ENCODE measurements at places on chromosomes 7 and 10. TPM values are rescaled to one million over a fixed set of nuclear protein-coding genes. Genes with fewer than 3 reads are reported as not detected.

The CYP2C19 gene
- not detected for total RNA-seq

The IQCE gene
- total RNA-seq, result 10.1 TPM

The NODAL gene
- total RNA-seq, result not detected

DNA sequence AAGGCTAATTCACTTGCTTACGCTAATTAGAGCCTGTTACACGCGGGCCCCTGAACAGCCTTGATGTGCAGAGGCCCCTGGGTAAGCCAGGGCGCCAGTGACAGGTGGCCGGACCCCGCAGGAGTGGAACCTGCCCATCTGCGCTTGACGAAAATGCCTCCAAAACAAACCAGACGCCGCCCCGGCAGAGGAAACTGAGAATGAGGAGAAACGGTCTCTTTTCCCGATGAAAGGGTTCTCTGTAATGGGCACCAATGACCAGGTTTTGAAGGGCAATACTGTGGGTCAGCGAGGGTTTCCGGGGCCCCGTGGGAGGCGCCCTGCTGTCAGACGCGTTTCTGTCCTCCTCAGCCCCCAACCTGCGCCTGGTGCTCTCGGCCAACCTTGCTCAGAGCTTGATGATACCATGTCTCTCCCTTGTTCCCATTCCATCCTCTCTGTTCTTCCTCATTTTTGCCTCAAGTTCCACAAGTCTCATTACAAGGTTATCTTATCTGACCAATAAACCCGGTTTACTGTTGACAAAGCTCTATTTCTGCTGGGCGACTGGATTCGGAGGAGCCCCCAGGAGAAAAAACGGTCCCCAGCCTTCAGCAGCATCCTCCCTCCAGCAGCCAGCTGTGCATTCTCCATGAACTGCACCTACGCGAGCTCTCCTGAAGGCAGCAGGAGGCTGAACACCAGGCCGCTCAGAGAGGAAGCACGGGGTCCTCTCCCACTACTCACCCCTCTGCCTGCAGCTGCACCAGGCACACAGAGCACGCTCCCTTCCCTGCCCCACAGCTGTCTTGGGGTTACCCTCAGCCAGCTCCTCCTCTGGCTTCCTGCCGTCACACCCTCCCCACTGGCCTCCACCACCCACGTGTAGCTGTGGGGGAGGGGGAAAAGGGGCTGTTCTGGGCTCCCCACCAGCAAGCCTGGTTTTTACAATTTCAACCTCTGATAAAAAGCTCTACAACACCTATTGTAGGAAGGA is 202.0 kb downstream of the MAD1L1 start:
- no peaks in the 10 kb centered on the region for H3K27me3 ChIP-seq
- H3K36me3 ChIP-seq, result peaks cover 7% of the 10 kb centered on the region
- no peak for DNase-seq
- H3K4me3 ChIP-seq, result no peak overlapping the region
- peaks cover 4% of the 10 kb centered on the region for H3K4me1 ChIP-seq
- H3K27ac ChIP-seq, result no peak overlapping the region

GRCh38 chr10:92407305-92408016 is 116.5 kb downstream of the MARCHF5 start:
- no peak overlapping the region for H3K4me3 ChIP-seq
- no peak overlapping the region for H3K27ac ChIP-seq
- no peaks in the 10 kb centered on the region for H3K36me3 ChIP-seq
- DNase-seq, result peak; percentile 28

DNA sequence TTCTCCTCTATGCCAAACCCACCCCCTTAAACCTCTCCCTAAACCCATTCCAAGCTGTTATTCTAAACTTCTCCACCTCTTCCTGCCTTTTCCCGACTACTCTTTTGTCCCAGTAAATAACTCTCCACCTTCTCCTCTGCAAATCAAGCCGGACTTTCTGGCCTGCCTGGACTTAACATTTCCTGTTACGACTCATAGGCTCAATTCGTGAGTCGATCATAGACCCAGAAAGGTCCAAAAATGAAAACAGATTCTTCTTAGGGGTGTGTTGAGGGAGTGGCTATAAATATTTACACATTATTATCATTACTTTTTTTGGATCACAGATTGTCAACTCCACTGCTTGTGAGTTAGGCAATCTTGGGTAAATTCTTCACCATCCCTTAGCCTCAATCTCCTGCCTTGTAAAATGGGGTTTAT is 59.0 kb upstream of the HABP2 start:
- DNase-seq, result no peak
- H3K36me3 ChIP-seq, result no peaks in the 10 kb centered on the region
- H3K4me1 ChIP-seq, result no peaks in the 10 kb centered on the region
- peaks cover 14% of the 10 kb centered on the region for H3K27me3 ChIP-seq

GRCh38 chr10:44888886-44889285 is 22.3 kb upstream of the TMEM72 start:
- no peak overlapping the region for H3K27ac ChIP-seq
- H3K27me3 ChIP-seq, result no peaks in the 10 kb centered on the region
- no peak for DNase-seq
- no peak overlapping the region for H3K4me3 ChIP-seq
- H3K36me3 ChIP-seq, result no peaks in the 10 kb centered on the region
- no peaks in the 10 kb centered on the region for H3K4me1 ChIP-seq

All from neural progenitor cell (in vitro differentiated cells).